Type B pancreatic cell (in vitro differentiated cells): ENCODE measurements at places on chromosomes 16 and 17. TPM values are rescaled to one million over a fixed set of nuclear protein-coding genes. Genes with fewer than 3 reads are reported as not detected.

Gene IRX3
- total RNA-seq, result 30.0 and 30.7 TPM in 2 replicates

GRCh38 chr16:11913425-11914079 is 2.2 kb downstream of the GSPT1 start:
- DNase-seq, result no peak

Gene TMIGD1
- total RNA-seq, result 0.24 TPM in 1 of 2 replicates, not detected in the other

GRCh38 chr17:72556944-72557826 is 436.4 kb downstream of the SOX9 start:
- DNase-seq, result peak; percentile 83

Gene CSH1
- not detected in 2 replicates for total RNA-seq

Gene PRSS36
- 1.8 and 2.0 TPM in 2 replicates for total RNA-seq

DNA sequence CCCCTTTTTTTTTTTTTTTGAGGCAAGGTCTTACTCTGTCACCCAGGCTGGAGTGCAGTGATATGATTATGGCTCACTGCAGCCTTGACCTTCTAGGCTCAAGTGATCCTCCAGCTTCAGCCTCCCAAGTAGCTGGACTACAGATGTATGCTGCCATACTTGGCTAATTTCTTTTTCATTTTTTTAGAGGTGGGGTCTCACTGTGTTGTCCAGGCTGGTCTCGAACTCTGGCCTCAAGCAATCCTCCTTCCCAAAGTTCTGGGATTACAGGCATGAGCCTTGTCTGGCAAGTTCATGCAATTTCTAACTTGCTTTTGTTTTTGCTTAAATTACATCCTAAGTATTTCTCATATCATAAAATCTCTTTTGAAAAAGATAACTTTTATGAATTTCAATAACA is 33.8 kb upstream of the NFAT5 start:
- no peak for DNase-seq

- DNase-seq, result no peak
Observed at GRCh38 chr16:85017151-85017550, 5.8 kb upstream of the ZDHHC7 start.

GRCh38 chr16:50585331-50585776 is 37.2 kb downstream of the NKD1 start:
- DNase-seq, result no peak

- no peak for DNase-seq
Observed at GRCh38 chr16:17204644-17205043, 266.1 kb downstream of the XYLT1 start.

DNA sequence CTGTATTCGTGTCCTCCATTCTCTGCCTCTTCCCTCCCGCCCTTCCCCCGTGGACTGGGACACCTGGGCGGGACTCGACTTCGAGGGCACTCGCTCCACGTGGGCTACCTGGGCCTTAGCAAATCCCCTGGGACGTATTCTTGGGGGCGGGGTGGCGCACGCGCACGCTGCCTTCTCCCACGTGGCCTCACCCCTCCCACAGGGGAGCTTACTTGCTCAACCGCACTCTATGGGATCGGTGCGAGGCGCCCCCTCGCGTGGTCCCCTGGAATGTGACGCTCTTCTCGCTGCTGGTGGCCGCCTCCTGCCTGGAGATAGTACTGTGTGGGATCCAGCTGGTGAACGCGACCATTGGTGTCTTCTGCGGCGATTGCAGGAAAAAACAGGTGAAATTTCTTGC is 3.5 kb downstream of the VMO1 start:
- no peak for DNase-seq
